ENCODE measurements at places on chromosomes 12 and 14.

GRCh38 chr12:34287986-34288962 lies 266.0 kb downstream of the ALG10 start:
- no peak for DNase-seq

DNA sequence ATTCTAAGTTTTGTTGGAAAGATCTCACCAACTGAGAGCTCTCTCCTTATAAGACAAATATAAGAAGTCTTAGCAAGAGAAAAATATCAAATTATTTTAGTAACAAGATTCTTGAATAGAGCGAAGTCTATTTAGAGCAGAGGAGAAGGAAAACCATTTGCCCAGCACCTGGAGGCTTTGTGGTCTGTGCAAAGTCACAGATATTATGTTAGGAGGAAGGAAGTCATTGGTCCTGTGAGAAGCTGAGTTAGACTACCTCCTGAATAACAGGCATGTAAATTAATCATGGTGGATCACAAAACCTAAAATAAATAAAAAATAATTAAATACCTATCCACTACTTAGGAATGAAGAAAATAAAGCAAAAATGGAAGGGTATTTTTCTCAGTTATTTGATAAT lies 38.4 kb upstream of the ATXN7L3B start:
- no peak for DNase-seq

DNA sequence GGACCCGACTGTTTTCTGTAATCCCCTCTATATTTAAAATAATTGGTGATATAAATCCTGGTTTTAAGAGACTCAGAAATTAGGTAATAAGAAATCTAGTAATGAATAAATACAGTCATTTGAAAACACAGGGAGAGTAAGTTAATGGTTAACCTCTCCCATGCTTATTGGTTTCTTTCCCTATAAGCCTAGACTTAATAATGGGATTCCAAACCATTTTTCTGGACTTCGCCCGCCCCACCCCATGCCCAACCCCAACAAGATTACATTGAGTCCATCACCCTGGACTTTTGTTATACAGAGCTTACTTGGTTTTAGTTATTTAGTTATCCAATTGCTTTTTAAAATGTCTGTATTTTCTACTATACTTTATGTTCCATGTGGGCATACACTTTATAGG lies 98.7 kb downstream of the WIF1 start:
- DNase-seq: no peak

GRCh38 chr12:119989731-119990381 lies 820 bp downstream of the BICDL1 start:
- DNase-seq: peak; percentile 89

DNA sequence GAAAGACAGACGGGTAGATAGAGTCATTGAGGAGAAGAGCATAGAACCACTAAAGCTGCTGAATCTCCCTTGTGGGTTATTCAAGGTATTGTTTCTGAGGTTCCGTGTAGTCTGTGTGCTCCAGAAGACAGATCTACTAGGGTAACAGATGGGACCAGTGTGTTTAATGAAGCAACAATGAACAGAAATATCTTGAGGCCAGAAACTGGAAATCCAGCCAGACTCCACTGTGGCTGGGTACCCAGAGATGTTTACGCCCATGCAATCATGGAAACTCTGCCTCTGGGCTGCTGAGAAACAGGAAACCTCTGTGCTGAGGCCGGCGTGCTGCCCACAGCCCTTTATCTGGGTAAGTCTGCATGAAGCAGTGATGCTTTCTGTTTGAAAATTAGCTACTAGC lies 8.3 kb downstream of the PROX2 start:
- no peak for DNase-seq

DNA sequence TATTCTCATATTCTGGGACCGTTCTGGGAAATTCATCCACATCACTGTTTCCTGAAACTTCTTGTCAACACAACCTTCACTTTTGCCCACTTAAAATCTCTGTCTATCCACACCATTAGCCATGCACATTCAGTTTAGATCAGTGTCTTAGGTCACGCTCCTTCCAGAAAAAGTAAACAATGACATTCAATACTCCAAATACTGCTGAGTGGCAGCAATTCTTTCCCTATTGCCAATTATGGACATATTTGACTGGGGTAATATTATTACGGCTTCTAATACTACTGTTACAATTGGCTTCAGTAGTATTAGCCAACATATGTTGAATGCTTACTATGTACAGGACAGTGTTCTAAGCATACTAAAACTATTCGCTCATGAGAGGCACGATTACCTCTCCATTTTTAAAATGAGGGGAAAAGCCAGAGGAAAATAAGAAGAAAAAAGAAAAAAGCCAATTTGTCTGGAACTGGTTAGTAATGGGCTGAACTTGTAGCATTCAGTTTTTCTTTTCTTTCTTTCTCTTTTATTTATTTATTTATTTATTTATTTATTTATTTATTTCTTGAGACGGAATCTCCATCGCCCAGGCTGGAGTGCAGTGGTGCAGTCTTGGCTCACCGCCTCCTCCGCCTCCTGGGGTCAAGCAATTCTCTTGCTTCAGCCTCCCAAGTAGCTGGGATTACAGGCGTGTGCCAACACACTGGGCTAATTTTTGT lies 23.4 kb downstream of the LTBR start:
- DNase-seq: no peak

DNA sequence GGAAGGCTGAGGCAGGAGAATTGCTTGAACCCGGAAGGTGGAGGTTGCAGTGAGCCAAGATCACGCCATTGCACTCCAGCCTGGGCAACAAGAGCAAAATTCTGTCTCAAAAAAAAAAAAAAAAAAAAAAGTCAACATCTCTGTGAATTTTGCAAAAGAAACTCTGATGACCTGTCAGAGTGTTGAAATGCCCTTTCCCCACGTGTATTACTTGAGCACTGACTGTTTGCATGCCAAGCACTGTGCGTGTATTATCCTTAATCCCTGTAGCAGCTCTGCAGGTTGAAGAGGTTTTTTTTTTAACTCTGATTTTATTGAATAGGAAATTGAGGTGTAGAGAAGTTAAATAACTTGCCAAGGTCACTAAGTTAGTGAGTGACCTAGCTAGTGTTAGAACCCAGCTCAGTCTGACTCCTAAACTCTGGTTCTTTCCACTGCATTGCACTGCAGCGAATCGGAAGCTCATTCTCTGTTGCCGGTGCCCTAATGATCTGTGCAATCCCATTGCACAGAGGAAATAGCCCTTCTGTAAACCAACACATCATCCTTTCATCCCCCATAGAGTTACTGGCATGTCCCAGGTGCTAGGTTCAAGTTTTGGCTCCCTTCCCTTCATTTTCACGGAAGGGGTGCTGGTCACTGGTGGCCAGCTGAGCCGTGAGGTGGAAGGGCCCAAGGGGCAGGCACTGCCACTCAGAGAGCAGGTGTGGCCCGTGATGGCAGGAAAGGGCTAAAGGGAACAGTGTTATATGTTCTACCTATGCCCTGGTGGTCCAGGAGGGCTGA lies 122.3 kb downstream of the EML1 start:
- no peak for DNase-seq

DNA sequence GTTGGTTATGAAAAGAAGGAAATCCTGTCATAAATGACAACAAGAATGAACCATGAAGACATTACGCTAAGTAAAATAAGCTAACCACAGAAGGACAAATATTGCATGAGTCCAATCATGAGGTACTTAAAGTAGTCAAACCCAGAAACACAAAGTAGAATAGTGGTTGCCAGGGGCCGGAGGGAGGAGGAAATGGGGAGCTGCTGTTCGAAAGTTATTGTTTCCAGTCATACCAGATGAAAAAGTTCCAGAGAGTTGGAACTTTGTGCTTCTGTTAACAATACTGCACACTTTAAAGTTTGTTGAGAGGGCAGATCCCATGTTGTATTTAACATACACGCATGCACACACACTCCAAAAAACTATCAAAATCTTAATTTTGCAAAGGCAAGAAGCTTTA lies 69.3 kb downstream of the COCH start:
- no peak for DNase-seq

- no peak for DNase-seq
These were observed 11.5 kb downstream of the CCND2 start for GRCh38 chr12:4285070-4285469.

DNA sequence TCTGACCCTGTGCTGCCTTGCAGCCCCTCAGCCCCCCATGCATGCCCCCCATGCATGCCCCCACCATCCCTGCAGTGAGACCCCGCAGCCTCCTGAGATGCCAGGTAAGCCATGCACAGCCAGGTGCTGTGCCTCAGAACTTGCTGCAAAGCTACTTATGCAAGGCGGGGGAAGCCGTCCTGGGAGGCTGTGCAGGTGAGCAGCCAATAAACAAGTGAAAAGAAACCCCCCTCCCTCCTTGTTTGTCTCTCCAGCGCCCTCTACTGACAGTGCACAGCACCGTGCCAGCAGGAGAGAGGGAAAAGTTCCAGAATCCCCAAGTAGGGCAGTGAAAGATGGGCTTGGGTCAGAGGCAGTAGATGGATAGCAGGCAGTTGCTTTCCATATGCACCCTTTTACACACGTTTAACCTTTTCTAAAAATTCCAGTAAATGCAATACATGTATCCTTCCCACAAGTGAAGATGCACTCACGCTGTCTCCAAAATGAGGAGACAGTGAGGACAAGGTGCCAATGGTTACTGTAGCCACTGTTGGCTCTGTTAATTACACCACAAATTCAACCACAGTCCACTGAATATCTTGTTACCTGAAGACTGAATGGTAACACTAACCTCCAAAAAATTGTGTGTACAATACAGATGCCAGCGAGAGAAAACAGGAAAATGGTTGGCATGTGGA lies 18.0 kb downstream of the TNFAIP2 start:
- peak; percentile 88 for DNase-seq

DNA sequence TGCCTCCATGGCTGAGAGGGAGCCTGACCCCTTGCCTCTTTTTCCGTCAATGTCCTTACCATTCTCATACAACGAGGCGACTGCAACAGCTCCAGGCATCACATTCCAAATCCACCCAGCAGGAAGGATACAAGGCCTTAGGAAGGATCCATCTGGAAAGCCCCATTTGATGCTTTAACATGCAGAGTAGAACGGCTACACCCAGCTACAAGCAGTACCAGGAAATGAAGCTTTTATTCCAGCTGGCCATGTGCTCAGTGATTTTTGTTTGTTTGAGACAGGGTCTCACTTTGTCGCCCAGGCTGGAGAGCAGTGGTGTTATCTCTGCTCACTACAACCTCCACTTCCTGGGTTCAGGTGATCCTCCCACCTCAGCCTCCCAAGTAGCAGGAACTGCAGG lies 124.8 kb downstream of the TMEM132D start:
- no peak for DNase-seq

GRCh38 chr14:73403181-73403752 lies 55.1 kb downstream of the NUMB start:
- no peak for DNase-seq

GRCh38 chr14:46582826-46583225 lies 68.8 kb downstream of the RPL10L start:
- DNase-seq: no peak

DNA sequence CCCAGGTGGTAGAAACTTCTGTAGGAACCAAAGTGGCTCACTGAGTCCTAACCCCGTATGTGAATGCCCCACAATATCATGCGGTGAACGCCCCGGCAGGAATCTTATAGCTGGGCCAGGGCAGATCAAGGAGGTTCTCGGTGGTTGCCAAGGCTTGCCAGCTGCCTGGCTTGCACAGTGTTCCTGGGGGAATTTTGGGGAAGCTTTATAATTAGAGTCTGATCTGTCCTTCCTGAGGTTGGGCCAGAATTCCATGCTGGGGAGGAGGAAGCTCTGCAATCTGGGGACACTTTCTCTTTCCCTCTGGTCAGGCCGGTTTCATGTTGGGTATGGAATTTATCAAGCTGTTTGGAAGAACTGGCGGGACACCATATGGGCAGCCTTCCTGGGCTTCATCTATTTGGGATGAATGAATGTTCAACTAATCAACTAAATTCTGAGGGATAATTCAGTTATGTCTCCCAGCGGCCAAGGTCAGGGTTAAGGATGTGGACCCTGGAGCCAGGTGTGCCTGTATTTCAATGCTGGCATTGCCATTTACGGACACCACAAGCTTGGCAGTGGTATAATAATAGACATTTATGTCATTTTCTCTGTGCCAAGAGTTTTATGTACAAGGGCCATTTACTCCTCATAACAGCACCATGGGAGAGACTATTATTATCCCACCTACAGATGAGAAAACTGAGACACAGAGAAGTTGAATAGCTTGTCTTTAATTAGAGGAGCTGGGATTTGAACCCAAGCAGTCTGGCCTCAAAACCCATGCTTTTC lies 54.3 kb downstream of the SVOP start:
- no peak for DNase-seq

DNA sequence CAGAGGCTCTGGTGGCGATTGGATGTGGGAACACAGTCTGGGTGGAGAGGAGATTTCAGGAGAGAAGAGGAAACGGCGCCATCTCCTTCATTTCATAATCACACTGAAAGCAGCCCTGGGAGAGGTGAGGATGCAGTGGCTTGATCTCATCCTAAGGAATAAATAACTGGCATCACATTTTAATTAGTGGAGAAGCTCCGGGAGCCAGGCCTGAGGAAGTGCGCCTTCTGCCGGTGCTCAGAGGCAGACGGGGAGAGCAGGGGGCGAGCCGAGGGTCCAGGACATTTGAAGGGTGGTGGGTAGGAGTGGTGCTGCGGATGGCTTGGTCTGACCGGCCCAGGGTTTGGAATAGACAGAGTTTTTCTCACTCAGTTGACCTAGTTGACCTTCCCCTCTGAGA lies 265.0 kb downstream of the CACNA1C start:
- no peak for DNase-seq

DNA sequence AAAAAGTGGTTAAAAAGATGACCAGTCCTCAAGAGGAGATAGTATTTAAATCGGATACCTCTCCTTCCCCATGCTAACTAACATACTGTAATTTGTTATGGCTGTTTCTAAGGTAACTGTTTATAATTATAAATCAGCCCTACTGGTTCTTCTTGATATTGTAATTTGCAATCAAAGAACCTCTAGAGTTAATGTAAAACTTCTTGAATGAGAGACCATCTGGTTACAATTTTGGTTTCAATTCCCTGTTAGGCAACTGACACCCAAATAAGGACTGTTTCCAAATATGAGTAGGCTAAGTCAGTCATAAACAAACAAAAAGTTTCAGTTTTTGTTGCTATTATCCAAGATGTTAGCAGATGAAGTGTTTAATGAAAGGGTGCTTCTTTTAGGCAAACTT lies 120.2 kb upstream of the DNM1L start:
- no peak for DNase-seq

- DNase-seq: no peak
These were observed 623 bp upstream of the TSPAN8 start for GRCh38 chr12:71158361-71158882.

DNA sequence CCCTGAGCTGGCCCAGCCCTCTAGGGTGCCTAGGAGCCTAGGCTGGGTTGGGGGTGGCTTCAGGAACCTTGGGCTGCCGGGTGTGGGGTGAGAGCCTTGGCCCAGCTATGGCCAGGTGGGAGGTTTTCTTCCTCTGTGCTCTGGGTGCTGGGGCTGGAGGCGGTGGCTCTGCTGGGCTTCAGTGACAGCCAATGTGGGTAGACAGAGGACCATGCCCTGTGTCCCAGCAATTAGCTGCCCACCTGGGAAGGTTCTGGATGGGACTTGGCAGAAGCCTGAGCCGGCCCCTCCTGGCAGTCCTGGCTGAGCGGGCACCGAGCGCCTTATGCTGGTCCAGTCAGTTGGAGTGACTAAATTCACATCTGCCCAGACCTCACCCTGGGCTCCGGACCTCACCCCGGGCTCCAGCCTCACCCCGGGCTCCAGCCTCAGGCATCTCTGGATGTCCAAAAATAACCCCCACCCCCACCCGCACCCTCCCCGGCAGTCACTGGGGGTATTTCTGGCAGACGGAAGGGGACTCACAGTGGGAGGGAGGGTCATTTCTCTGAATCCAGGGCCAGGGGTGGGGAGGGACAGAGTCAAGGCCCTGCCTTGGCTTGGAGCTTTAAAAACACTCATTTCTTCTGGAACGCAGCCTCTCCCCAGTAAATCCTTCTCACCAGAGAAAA lies 46.9 kb downstream of the CYP46A1 start:
- no peak for DNase-seq

GRCh38 chr12:45596366-45596765 lies 133.1 kb upstream of the ARID2 start:
- DNase-seq: no peak
